Activated T-helper 1 cell treated with anti-CD3 and anti-CD28 coated beads, Interleukin-12 subunit alpha, Interleukin-12 subunit beta, Interleukin-2, Interleukin-4 antibody, amounts not matched to agents 30 ng/mL and 10 ng/mL and 1 ng/mL, durations not matched to agents 14 hours and 24 hours and 36 hours (primary cell): ENCODE measurements at places on chromosomes 1 and 21. TPM values are rescaled to one million over a fixed set of nuclear protein-coding genes. Genes with fewer than 3 reads are reported as not detected.

GRCh38 chr1:115364046-115364779 lies 26.2 kb upstream of the NGF start:
- no peak for DNase-seq

GRCh38 chr1:97744977-97745376 lies 175.9 kb downstream of the DPYD start:
- DNase-seq, result no peak

- no peak for DNase-seq
These were observed 93.1 kb downstream of the MRPS6 start for GRCh38 chr21:34166468-34166867.

The LAPTM5 gene
- total RNA-seq, result 199 and 214 TPM in 2 replicates

The FBXO28 gene
- total RNA-seq, result 29.3 and 32.2 TPM in 2 replicates

The DEPDC1 gene
- 10.0 and 11.3 TPM in 2 replicates for total RNA-seq

The WDR3 gene
- total RNA-seq, result 68.3 and 72.8 TPM in 2 replicates

The PTCH2 gene
- total RNA-seq, result 1.3 and 1.5 TPM in 2 replicates

The COL24A1 gene
- total RNA-seq, result 0.05 TPM in 1 of 2 replicates, not detected in the other
